ENCODE measurements at places on chromosomes 2 and 18.

GRCh38 chr2:10738192-10738591, 16.8 kb downstream of the ATP6V1C2 start:
- no peak for DNase-seq

DNA sequence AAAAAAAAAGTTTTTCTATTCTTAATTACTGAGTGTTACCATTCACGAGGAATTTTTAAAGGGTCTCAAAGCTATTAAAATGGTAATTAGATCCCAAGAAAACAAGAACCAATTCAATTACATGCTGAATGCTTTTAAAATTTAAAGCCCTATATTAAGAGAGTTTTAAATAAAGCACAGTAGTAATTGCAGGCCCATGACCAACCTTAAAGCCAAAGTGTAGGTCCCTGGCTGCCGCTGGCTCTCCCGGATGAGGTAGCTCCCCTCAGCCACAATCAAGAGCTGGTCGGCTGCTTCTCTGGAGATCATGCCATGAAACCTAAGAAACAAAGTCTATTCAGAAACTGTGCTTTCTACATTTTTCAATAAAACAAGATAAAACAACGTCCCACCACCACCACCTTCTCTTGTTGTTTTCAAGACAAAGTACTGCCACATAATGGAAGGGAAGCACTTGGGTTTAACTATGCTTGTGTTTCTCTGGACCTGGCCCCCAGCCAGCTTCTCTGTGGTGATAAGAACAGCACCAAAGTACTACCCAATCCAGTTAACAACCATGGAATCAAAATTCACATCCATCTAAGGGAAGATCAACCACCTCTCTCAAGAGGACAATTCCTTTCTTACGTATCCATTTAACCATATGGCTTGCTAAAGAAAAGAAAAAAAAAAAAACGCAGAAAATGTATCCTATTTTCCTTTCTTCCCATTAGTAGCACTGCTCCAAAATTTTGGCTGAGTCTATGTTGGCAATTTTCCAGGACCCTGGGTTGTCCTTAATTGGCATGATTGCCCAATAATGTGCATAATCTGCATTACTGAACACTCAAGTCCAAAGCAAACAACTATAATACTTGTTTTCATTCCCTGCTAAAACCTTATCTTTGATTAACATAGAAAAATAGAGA, 90.1 kb downstream of the CHN1 start:
- no peak for DNase-seq

- no peak for DNase-seq
Measured at GRCh38 chr2:64277101-64277849, 133.1 kb upstream of the PELI1 start.

- no peak for DNase-seq
Measured at GRCh38 chr2:204869132-204869823, 324.0 kb downstream of the PARD3B start.

DNA sequence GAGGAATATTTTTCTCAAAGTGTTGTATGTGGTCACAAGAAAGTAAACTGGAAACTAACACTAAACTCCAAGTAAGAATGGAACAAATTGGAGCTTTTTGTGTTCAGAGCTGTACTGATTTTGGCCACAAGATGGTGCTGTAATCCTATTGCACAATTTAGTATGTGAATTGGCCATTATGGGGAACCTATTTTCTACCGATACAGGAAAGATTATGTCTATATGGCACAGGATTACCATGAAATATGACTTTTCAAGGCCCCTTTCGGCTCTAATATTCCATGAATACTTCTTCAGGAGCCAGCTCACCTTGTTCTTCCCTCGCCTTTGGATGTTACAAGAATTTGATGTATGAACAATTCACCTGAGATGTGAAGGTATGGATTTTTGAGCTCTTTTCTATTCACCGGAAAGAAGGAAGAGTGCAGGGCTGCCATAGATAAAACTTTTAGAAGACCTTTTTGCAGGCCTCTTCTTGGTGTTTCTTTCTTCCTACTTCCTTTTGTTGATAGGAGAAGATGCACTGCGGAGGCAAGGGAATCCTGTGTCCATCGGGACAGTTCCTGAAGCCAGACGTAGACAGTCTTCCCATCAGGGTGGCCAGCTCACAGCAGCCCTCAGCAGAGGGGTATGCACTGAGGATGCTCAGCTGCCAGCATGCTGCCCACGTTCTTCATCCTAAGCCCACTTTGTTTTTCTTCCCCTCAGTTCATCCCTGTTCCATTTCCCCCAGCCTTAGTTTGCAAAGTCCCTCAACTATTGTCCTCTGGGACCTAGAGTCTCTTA, 13.3 kb downstream of the MRPL44 start:
- DNase-seq = peak; percentile 31

DNA sequence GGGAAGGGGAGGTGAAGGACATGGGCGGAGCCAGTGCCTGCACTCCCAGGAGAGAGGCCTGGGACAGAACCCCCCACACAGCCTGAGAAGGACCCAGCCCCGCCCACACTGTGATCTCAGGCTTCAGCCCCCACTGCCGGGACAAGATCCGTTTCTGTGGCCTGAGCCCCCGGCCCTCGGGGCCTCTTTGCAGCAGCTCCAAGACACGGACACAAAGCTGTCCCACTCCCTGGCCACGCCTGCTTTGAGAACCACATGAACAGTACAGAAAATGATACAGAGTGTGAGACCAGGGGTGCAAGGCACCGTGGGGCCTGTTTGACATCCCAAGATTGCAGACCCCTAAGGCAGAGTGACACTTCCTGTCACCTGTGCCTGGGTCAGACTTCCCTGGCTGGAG, 74.5 kb downstream of the TWIST2 start:
- no peak for DNase-seq

DNA sequence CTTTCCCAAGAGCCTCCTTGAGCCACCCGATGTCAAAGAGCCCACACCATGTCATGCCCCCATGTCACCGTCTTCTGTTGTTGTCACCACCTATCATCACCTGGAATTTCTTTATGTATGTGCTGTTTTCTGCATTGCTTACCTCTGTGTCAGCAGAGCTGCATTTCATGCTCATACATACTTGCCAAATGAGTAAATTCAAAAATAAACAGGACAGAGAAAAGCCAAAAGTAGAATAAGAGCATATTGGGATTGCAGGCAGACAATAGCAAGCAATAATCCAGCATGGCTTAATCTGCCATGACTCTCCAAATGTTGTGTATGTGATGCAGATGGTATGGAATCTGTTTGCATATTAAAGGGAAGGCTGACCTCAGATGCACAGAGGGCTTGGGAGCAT, 15.3 kb upstream of the RGPD4 start:
- no peak for DNase-seq

- DNase-seq = no peak
Measured at GRCh38 chr2:24359129-24360049, 947 bp downstream of the ITSN2 start.

GRCh38 chr2:136422512-136422911, 304.6 kb upstream of the CXCR4 start:
- DNase-seq = no peak

GRCh38 chr18:24460388-24460787, at the start of gene HRH4:
Gene HRH4 (plus strand): TSS chr18:24460637. CDS start chr18:24460729, 92 bp downstream.
- no peak for DNase-seq

GRCh38 chr2:197435598-197436420, 981 bp upstream of the SF3B1 start:
- no peak for DNase-seq

- no peak for DNase-seq
Measured at GRCh38 chr18:39945076-39945475, 2010.0 kb upstream of the PIK3C3 start.

DNA sequence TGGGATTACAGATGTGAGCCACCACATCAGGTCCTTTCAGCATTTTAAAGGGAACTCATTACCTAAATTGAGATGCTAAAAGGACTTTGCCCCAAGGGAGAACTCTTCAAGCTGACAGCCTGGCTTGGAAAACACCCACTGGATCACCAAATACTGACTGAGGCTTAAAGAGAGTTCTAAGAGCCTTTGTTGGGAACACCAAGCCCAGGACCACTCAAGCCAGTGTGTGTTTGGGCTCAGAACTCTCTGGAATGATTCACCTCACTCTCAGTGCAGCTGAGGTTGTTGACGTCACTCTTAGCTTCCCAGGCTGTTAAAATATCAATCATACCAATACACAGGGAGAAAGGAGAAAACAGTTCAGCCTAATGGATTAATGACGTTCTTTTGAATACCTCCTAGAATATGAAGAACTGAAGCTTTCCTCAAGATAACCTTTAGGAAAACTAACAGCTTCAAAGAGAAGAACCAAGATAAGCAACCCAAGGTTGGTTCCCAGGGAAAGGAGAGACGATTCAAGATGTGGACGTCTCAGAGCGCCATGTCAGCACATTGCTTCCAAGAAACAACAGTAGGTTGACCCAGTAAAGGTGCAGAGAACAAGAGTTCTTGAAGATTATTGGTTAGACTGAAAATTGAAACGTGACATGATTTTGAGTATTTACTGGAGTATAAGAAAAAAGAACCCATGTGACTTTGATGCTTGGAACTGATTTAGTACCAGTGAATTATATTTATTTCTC, 48.0 kb upstream of the MGAT4A start:
- no peak for DNase-seq

DNA sequence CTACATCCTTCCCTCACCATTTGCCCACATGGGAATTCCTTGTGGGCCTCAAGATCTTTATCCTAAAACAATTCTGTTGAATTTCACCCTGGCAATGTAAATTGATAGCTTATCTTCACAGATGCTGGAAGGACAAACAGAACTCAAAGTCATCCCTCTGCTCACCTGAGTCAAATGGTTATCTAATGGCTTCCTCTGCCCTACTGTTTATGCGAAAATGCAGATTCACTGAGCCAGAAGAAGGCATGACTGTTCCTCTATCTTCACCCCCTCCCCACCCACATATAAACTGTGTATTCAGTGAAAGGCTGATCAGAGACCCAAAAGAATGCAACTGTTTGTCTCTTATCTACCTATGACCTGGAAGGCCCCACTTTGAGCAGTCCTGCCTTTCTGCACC, 43.9 kb upstream of the VWA3B start:
- no peak for DNase-seq

DNA sequence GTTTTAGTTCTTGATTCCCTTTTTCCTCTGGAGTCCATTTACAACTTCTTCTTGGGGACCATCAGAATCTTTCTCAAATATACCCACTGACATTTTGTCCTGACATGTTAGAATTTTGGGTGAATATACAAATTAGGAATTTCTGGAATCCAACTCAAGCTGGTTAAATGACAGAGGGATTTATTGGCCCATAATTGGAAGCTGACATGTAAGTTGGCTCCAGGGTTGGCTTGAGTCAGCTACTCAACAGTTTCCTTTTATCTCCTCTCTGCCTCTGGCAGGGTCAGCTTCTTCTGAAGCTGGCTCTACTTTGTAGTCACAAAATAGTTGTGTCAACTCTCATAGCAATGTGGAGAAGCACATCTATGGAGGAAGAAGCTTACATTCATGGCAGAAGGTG, 36.6 kb upstream of the PPP1R1C start:
- peak; percentile 53 for DNase-seq

DNA sequence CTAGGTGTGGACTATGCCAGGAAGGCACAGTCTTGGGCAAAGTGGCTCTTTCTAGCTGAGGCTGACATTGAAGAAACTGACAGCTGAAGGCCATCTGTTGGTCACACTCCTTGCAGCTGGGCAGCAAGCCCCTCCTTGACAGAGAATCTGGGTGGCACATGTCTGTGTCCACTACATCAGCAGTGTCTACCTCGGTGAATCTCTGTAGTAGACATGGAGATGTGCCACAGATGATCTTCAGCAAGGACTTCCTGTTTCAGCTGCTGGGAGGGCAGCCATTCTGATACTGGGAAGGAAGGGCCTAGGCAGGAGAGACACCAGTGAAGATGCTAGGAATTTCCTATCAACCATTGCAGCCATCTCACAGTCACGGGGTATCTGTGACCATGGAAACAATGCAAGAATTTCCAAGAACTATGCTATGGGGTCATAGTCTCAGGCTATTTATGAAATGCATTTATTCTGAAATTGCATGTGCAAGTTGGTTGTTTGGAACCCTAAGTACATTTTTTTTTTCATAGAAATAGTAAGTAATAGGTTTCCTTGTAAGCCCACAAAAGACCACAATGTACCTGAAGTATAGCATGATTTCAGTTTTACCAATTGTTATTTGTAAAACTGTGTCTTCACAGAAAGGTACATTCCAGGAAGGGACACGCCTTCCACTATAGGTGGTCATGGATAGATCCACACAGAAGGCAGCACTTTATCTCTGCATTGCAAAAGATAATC, 63.8 kb upstream of the DARS1 start:
- DNase-seq = no peak

DNA sequence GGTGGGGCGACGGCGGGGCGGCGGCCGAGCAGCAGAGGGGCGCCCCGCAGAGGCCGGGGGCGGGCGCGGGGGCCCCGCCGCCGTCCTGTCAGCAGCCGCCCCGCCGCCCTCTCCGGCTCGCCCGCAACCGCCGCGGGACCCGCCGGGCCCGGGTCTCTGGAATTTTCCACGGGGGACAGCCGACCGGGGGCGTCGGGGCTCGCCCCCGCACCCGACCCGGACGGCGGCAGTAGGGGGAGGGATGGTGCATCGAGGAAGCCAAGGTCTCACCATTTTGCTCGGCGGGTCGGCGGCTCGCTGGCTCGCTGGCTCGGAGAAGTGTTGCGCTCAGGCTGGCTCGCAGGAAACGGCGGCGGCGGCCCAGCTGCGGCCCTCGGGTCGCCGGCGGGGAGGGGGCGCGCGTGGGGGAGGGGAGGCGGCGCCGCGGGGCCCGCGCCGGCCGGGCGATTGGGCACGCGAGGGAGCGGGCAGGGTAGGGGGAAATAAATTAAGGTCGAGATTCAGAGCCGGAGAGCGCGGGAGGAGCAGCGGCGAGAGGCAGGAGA, 405 bp downstream of the PPP3R1 start:
- no peak for DNase-seq

- no peak for DNase-seq
Measured at GRCh38 chr18:22637787-22638186, 220.1 kb upstream of the CTAGE1 start.

- DNase-seq = no peak
Measured at GRCh38 chr2:28758459-28758858, 6.8 kb downstream of the PPP1CB start.

DNA sequence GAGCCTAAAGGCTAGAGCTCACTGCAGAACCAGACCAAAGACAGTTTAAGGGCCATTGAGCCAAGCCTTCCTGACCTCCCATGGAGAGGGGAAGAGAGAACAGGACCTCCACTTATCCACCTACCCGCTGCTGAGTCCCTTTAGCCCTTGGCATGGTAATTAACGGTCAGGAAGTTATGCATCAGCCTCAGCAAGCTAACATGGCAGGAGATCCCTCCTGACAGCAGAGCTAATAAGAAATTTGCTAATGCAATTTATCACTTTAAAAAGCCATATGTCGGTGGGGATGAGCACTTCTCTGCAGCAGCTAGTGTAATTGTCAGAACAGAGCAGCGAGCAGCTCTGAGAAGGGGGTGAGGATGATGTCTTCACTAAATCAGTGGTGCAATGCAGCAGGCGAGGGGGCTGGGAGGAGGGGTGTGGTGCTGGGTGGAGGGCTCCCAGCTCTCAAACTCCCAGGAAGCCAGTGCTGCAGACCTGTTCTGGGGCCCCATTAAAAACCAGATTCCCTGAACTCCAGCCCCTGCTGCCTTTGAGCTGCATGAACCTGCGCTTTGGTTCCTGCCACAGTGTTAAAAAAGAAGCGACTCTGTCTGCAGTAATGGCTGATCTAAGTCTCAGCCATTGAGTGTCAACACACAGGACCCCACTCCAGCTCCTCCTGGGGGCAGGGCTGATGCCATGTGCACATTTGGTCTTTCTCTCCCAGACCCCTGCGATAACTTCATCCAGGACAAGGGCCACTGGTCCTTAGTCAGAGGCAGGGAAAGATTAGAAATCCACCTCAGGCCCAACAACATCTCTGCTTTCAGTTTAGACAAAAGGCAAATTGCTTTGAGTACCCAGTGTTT, 84.2 kb upstream of the STPG4 start:
- DNase-seq = no peak

- no peak for DNase-seq
Measured at GRCh38 chr2:64423303-64423702, 30.7 kb upstream of the LGALSL start.

GRCh38 chr2:102110596-102111334, 31.8 kb upstream of the IL1R1 start:
- DNase-seq = no peak
